ENCODE measurements at places on chromosomes 16 and 17. TPM values are rescaled to one million over a fixed set of nuclear protein-coding genes. Genes with fewer than 3 reads are reported as not detected.

Gene MIF4GD
- 11.2 TPM for total RNA-seq

- no peak for DNase-seq
Observed at GRCh38 chr16:73000020-73000906, 47.7 kb downstream of the ZFHX3 start.

- no peak for DNase-seq
Observed at GRCh38 chr16:14194721-14195120, 123.6 kb downstream of the MRTFB start.

Gene KIF18B
- total RNA-seq = 19.2 TPM

Measured in mesothelial cell of epicardium (in vitro differentiated cells).